ENCODE measurements at places on chromosomes 12 and 14. TPM values are rescaled to one million over a fixed set of nuclear protein-coding genes. Genes with fewer than 3 reads are reported as not detected.

AICDA gene
- total RNA-seq, result not detected

FKBP3 gene
- total RNA-seq, result 69.6 TPM

ZFHX2 gene
- 1.1 TPM for total RNA-seq

GCH1 gene
- 54.8 TPM for total RNA-seq

DNA sequence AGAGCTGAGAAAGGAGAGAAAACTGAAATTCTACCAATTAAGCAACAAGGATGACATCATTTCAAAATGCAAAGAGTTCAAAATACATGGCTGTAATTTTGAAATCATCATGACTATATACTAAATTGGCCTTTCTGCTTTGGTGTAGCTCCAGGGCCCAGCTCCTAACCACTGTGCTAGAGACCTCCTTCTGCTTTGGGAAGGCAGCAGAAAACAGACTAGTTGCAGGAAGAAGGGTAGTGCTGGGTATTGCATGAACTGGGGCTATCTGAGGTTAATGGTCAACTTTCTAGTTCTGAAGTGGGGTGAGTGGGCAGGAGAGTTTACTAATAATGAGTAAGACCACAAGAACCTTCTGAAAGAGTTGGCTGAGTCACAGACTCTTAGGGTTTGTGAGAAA lies 66.2 kb downstream of the PTGER2 start:
- H3K27me3 ChIP-seq, result peaks cover 31% of the 10 kb centered on the region
- no peak overlapping the region for H3K4me3 ChIP-seq
- peaks cover 30% of the 10 kb centered on the region for H3K36me3 ChIP-seq
- no peak for DNase-seq

- H3K4me3 ChIP-seq, result no peak overlapping the region
- DNase-seq, result peak; percentile 29
- no peaks in the 10 kb centered on the region for H3K36me3 ChIP-seq
- no peaks in the 10 kb centered on the region for H3K27me3 ChIP-seq
- H3K4me1 ChIP-seq, result no peaks in the 10 kb centered on the region
- H3K27ac ChIP-seq, result no peak overlapping the region
Measured at GRCh38 chr14:49303946-49304516, 282.1 kb downstream of the RPS29 start.

DNA sequence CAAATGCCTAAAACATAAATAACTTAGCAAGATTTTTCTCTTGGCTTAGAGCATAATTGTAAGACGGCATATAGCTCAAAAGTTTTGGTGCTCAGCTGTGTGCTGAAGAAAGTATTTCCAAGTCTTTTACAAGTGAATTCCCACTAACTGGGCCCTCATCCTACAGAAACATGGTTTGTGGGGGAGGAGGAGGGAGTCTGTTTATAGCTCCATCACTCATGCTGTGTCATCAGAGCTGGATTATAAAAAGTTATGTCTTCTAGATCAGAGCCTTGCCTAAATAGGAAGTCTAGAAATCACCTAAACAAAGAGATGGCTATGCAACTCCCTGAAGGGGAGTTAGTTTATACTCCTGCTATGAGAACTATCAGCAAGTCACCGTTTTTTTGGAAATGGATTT lies 65.9 kb upstream of the OTOGL start:
- no peak overlapping the region for H3K4me3 ChIP-seq
- peaks cover 5% of the 10 kb centered on the region for H3K27me3 ChIP-seq
- H3K4me1 ChIP-seq, result no peaks in the 10 kb centered on the region
- DNase-seq, result no peak

DNA sequence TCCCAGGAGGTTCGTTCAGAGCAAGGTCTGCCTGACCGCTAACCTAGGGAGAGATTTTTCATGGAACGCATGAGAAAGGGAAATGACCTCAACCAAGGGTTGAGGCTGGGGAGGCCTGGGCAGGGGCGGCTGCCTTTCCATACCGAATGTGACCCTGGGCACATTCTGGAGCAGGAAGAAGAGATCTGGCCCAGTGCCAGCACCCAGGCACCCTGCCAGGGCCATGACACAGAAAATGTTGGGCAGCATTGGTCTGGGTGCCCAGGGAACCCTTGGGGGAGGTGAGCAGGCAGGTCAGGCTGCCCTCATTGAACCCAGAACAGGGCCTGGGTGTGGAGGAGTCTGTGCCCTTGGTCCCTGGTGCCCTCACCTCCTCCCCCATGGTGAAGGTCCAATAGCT lies 106.8 kb downstream of the CALM1 start:
- H3K4me1 ChIP-seq, result peaks cover 7% of the 10 kb centered on the region
- H3K36me3 ChIP-seq, result no peaks in the 10 kb centered on the region
- DNase-seq, result no peak
- peaks cover 6% of the 10 kb centered on the region for H3K27me3 ChIP-seq

DNA sequence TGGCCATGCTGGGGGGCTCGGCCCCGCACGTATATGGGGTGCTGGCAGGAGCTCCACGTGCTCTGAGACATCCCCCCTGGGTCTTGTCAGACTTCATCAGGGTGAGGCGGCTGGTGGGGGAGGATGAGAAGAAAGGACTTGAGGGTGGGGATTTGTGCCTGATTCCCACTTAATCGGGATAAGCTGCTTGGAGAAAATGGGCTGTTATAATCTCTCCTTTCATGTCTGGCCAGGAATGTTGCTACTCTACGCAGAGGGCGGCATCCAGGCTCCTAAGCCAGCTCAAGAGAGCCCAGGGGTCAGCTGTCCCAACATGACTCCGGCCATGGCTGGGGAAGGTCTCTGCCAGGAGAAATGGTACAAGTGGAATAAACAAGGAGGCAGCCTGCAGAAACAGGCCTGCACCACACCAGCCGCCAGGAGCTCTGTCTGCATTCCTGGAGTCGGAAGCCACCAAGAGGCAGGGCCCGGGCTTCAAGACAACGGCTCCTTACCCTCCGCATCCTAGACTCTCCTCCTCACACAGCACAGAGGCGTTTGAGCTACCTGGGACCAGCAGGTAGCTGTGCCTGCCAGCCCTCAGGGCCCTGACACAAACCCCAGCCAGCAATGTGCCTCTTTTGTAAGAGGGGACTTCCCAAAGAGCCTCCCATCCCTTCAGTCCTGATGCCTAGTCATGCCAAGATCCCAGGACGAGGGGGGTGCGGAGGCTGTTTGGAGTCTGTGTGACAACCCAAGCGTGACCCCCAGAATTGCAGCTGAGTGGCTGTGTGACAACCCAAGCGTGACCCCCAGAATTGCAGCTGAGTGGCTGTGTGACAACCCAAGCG lies 195.8 kb upstream of the DIO3 start:
- H3K4me3 ChIP-seq, result no peak overlapping the region
- no peaks in the 10 kb centered on the region for H3K27me3 ChIP-seq
- no peak for DNase-seq
- no peaks in the 10 kb centered on the region for H3K36me3 ChIP-seq
